Activated CD8-positive, alpha-beta memory T cell treated with anti-CD3 and anti-CD28 coated beads for 1 hour (primary cell): ENCODE measurements at places on chromosomes 11 and 22.

DNA sequence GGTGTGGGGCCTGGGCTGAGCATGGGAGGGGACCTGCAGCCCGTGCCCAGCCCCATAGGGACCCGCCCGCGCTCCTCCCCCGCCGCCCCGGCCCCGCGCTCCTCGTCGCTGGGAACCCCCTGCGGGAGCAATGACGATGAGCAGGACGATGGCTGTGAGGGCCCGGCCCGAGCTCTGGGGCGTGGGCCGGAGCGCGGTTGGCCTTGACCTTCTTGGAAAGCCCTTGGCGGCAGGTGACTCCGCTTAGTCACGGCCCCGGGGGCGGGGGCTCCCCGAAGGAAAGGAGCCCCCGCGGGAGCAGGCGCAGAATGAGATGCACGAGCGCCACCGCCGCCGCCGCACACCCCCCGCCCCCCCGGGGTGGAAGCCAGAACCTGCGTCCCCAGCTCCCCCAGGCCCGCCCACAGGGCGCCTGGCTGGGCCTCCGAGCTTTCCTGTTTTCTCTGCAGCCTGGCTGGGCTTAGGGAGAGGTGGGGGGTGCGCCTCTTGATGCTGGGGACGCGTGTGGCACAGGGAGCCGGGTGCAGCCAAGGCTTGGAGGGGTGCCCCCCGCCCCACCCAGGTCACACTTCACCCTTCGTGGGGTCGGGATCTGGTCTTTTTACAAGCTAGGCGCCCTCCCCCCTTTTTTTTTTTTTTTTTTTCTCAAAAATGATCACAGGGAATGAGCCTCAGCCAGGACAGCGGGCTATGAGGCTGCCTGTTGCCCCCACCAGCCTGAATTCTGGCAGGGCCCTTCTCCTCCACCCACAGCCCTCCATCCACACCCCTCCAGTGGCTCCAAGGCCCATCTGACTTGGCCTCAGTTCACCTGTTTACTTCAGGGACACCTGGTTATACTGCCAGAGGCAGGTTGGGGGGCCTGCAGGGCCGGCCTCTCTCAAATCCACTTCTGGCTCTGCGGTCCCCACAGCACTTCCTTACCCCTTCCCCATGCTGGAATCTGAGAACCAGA, 17.9 kb downstream of the CRELD2 start:
- DNase-seq = peak; percentile 85

DNA sequence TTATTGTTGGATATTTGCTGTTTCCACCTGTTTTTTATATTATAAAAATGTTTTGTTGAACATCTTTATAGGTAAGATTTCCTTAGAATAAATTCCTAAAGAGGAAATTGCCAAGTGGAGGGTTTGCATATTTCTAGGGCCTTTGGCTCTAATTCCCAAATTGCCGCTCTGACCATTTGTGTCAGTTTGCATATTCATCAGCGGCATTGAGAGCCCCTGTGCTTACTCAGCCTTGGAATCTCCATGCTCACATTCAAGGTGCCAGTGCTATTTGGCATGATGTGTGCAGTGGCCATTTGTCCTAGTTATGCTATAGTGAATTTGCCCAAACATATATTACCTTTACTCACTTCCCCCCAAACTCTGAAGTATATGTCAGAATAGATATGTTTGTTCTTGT, 25.5 kb downstream of the KREMEN1 start:
- DNase-seq = no peak

DNA sequence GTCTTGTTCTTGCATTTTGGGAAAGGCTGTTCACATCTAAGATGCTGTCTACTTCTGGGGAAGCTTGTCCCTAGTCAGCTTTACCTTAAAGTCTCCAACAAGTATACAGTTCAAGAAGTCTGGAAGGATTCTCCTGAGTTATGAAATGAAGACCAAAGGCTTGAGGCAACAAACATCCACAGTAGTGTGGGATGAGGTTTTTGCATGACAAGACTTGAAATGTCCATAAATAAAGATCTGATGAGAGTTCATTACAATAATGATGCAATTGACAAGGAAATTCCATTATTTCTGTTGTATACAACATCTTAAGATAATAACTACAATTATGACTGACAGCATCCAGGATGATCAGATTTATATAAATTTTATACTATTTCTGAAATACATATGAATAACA, 21.3 kb upstream of the KDM4E start:
- DNase-seq = no peak

DNA sequence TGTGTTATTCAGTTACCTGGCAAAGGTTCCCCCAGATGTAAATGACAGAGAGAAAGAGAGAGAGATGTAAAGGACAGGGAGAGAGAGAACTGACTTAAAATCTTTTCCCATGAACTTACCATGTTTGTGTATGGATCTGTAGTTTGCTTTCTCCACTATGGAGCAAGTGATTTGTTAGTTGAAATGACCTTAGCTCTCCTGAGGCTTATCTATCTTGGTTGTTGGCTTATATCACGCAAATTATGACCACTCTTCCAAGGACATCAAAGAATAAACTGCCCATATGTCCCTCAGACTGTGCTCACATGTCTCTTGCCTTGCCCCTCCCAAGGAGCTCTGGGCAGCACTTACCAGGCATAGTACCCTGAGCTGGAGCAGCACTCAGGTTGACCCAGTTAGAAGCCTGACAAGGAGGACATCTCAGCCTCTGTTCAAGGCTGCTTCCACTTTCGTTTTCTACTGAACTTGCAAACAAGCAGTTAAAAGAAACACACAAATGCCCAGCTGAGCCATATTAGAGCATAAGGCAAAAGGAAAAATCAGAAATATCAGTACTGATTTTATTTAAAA, 95.3 kb upstream of the RCN1 start:
- no peak for DNase-seq

GRCh38 chr22:49694462-49695260, 133.0 kb downstream of the BRD1 start:
- DNase-seq = no peak

GRCh38 chr11:88603091-88603867, 265.7 kb upstream of the CTSC start:
- no peak for DNase-seq

DNA sequence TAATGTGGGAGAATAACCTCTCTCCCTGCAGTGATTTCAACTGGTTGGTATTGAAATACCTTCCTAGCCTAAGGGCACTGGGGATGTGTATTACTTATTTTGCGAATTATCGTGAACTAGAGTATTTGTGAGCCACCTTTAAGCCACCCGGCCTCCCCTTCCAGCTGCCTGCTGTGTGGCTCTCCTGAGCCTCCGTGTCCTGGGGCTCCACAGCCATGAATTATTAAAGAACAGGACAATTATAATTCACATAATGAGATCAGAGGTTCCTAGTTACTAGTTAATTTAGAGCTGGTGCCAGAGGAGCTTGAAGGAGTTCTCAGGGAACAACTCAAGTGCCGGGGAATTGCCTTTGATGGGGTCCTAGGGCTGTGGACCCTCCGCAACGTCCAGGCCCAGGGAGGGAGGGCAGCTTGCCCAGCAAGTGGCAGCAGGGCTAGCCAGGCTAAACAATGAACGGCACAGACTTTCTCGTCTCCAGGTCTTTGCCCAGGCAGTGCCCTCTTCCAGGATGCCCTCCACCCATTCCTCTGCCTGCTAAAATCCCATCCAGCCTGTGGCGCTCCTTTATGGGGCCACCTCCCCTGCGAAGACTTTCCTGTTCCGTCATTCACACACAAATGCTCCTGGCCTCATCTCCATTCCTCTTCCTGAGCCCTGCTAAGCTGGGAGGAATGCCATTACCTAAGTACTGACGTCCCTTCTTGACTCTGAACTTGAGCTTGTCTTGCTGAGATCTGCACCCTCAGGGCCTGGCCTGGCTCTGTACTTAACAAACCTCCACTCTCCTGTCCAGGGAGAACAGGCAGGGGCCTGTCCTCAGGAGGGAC, 91.5 kb downstream of the RTL6 start:
- DNase-seq = no peak

DNA sequence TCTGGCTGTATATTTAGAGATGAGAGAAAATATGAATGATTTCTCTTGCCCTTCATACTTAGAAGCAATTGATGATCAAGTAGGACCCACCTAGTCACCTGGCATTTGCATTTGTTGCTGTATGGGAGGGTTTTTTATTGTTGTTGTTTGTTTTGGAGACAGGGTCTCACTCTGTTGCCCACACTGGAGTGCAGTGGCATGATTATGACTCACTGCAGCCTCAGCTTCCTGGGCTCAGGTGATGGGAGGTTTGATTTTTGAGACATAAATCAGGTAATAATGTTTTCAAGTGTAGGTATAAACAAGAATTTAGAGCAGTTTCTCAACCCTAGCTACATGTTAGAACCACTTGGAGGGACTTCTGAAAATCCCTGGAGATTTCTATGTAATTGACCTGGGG, 63.0 kb downstream of the TNRC6B start:
- no peak for DNase-seq

GRCh38 chr11:47867823-47868222, 19.7 kb upstream of the NUP160 start:
- no peak for DNase-seq

DNA sequence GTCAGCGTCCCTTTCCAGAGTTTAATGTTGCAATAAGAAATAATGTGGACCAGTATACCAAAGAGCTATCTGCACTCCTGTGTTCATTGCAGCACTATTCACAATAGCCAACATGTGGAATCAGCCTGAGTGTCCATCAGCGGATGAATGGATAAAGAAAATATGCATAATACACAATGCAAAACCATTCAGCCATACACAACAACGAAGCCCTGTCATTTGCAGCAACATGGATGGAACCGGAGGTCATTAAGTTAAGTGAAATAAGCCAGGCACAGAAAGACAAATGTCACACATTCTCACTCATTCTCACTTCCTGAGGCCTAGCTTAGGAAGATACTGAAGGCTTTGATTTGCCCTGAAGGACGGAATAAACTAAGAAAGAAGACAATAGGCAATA, 22.1 kb downstream of the SLC5A4 start:
- no peak for DNase-seq

DNA sequence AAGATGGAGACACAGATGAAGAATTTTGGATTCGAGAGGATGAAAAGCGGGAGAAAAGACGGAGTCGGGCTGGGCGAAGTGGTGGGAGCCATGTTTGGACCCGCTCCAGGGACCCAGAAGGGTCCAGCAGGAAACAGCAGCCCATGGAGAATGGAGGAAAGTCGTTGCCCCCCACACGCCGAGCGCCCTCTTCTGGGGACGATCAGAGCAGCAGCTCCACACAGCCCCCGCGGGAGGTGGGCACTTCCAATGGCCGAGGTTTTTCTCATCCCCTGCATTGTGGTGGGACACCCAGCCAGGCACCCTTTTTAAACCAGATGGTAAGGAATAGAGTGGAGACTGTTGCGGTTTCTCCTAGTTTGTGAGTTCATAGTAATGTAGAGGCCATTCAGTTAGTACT, 22.8 kb upstream of the SLC25A18 start:
- no peak for DNase-seq

- no peak for DNase-seq
These were observed 34.2 kb downstream of the TCF20 start for GRCh38 chr22:42236268-42236667.

GRCh38 chr11:128405714-128406662, 181.4 kb downstream of the ETS1 start:
- no peak for DNase-seq

DNA sequence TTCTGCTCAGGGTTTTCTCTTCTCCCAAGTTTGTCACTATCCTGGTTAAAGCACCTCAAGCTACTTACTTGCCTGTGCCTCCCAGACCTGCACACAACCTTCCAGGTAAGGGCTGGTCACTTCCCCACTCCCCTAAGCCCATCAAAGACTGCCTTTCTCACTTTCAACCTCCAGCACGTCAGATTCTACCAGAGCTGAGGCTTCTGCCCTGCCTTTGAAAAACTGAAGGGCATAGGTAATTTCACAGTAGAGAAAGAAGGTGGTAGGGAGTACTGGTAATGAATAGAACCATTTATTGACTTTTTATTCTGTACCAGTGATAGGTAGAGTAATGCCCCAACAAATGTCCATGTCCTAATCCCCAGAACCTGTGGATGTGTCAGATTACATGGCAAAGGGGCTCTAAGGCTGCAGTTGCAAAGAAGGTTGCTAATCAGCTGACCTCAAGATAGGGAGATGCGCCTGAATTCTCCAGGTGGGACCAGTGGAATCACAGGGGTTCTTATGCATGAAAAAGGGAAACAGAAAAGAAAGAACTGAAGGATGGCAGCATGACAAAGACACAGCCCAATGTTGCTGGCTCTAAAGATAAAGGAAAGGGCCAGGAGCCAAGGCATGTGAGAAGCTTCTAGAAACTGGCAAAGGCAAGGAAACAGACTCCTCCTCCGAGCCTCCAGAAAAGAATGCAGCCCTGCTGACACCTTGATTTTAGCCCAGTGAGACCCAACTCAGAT, 89.0 kb downstream of the SLC1A2 start:
- DNase-seq = no peak

GRCh38 chr11:6666302-6667183, 10.9 kb upstream of the DCHS1 start:
- no peak for DNase-seq

- no peak for DNase-seq
These were observed 75.8 kb downstream of the CD44 start for GRCh38 chr11:35214792-35215193.

DNA sequence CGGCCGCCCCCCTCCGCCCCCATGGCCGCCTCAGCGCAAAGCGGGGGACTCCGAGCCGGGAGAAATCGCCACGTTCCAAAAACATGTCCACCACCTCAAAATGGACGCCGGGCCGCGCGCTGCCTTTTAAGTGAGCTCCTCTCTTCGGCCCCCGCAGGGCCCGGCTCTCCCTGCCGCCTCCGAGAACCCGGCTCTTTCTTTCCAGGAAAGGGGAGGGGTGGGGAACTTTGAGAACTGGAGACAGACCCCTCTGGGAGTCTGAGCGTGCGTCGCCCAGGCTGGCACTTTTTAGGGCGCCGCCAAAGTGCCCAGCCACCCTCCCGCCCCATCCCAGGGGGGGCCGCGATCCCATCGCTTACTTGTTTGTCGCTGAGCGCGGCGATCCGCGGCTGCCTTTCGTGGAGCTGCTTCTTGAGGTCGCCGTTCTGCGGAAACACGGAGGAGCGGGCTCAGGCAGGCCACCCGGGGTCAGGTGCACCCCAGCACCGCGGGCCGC, 1.6 kb downstream of the PHF21B start:
- no peak for DNase-seq

- DNase-seq = no peak
These were observed 61.6 kb downstream of the METTL15 start for GRCh38 chr11:28169816-28170215.

DNA sequence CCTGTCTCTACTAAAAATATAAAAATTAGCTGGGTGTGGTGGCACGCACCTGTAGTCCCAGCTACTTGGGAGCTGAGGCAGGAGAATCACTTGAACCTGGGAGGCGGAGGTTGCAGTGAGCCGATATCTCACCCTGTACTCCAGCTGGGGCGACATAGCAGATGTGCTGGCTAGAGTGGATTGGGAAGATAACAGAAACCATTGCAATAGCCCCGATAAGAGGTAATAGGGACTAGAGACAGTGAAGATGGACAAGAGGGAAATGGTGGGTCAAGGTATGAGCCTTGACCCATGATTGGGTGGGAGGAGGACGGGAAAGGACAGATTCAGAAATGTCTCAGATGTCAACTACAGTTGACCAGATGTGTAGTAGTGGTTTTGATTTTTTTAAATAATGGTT, 6.1 kb downstream of the SWAP70 start:
- DNase-seq = no peak
